ENCODE measurements at places on chromosomes 13 and 19.

- DNase-seq, result no peak
Measured at GRCh38 chr13:45402641-45403040, 15.5 kb downstream of the SLC25A30 start.

- no peak for DNase-seq
Measured at GRCh38 chr13:107824635-107825034, 390.7 kb downstream of the LIG4 start.

- DNase-seq, result no peak
Measured at GRCh38 chr19:22422211-22422610, at the start of gene ZNF98. ZNF98 (minus strand) TSS chr19:22422346; CDS start chr19:22422224, 122 bp downstream.

- peak; percentile 88 for DNase-seq
Measured at GRCh38 chr19:55173714-55174409, 6.2 kb downstream of the SYT5 start.

DNA sequence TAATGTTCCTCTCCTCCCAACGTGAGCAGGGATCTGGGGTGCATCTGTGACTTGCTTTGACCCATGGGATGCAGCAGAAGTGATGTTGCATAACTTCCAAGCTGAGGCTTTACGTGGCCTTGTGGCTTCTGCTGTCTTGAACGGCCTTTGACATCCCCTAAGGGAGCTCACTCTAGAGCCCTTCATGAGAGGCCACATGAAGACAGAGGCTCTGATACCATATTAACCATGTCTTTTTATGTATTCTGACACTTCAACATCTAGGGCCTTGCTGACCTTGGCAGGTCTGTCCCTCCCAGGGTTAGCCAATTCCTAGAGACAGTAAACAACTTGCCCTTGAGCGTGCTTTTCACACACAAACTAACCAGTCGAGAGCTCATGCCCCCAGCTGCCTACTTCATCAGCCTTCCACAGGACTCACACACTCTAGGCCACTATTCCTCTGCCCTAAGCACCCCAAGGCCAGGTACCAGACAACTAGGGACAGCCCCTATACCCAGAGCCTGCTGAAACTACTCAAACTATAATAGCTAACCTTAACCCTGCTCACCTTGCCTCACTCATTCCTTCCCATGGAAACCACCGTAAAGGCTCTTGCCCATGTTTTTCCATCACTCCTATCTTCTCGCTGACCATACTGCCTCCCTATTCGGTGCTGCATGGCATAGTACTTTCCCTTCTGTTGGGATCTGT, 45.4 kb downstream of the CCDC70 start:
- no peak for DNase-seq

GRCh38 chr19:29630655-29631054, 24.6 kb downstream of the POP4 start:
- DNase-seq, result no peak

DNA sequence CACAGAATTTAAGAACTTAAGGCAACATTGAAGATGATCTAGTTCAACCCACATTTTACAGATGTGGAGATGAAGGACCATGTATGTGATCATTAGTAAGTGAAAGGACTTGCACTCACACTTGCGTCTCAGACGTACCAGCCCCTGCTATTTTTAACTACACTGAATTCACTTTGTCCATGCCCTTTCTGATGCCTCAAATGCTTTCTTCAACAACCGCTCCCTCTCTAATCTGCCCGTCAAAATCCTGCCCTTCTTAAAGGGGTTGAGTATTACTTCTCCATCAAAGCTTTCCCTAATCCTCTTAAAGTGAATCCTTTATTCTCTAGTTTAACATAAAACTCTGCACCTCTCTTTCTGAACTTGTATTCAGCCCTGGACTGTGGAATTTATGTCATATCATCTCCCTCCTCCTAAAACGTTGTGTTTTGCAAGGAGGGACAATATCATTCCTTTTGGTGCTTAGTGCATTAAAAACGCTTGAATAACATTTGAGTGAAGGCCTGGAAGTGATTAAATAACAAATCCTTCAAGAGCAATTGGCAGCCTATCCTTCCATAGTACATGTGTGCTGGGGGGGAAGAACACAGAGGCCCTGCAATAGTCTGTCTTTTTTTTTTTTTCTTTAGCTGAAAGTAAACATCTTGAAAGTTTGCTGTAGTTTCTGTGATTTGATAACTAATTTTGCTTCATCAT, 493.3 kb downstream of the LMO7 start:
- DNase-seq, result no peak

DNA sequence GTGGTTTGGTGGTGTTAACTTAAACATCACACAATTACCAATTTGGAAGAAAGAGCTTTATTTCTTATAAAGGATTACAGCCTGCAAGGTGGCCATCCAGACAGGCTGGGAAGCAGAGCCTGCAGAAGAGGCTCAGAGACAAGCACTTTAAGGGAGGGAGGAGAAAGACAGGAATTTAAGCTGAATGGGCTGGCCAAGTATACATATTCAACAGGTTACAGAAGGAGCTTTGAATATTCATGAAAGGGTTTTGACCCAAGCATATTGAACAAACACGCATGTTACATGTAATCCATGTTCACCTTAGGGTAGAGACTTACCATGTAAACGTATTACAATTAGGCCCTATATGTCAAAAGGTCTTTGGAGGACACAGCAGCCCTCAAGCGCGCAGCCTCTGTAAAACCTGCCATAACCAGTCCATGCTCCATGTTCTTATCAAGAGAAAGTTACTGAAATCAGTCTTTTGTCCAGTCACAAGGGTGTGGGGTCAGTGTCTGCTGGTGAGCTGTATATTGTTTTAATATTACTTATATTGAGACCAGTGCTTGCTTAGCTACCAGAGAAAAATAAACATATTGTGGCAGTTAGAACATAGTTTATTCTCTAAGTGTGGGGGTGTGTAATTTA, 19.9 kb downstream of the SIGLEC7 start:
- no peak for DNase-seq

- no peak for DNase-seq
Measured at GRCh38 chr13:109254274-109254673, 532.1 kb downstream of the IRS2 start.

- no peak for DNase-seq
Measured at GRCh38 chr19:56132316-56132822, 8.7 kb upstream of the ZNF444 start.

Data from BE2C (cell line).